ENCODE measurements at places on chromosomes 3 and 15. TPM values are rescaled to one million over a fixed set of nuclear protein-coding genes. Genes with fewer than 3 reads are reported as not detected.

AADAC gene
- 18.8 TPM for total RNA-seq

SH3GL3 gene
- 0.46 TPM for total RNA-seq

ANKRD63 gene
- total RNA-seq, result not detected

ATOSA gene
- 5.3 TPM for total RNA-seq

RBMS3 gene
- 0.58 TPM for total RNA-seq

SOX2 gene
- total RNA-seq, result 0.87 TPM

KLHL6 gene
- total RNA-seq, result not detected

PRR20G gene
- total RNA-seq, result 0.14 TPM

IQCH gene
- total RNA-seq, result 3.5 TPM

GOLGA8R gene
- 0.15 TPM for total RNA-seq

GOLGA6B gene
- not detected for total RNA-seq

SERPINI1 gene
- 1.9 TPM for total RNA-seq

PPP1R14D gene
- 0.28 TPM for total RNA-seq

ANKUB1 gene
- not detected for total RNA-seq

FBXO40 gene
- not detected for total RNA-seq

GRAMD2A gene
- not detected for total RNA-seq

ALDH1A3 gene
- total RNA-seq, result 26.0 TPM

TNFSF10 gene
- total RNA-seq, result not detected

GATA2 gene
- total RNA-seq, result 5.4 TPM

LDHAL6B gene
- total RNA-seq, result not detected

VGLL3 gene
- 8.8 TPM for total RNA-seq

GLCE gene
- total RNA-seq, result 21.8 TPM

REC114 gene
- not detected for total RNA-seq

HMCES gene
- 41.8 TPM for total RNA-seq

PRTG gene
- 9.6 TPM for total RNA-seq

SERPINI2 gene
- not detected for total RNA-seq

IMPG2 gene
- not detected for total RNA-seq

SPTBN5 gene
- 0.22 TPM for total RNA-seq

CHST13 gene
- 1.1 TPM for total RNA-seq

GOLGA8M gene
- total RNA-seq, result 0.10 TPM

FRMD5 gene
- total RNA-seq, result 4.6 TPM

MASP1 gene
- total RNA-seq, result not detected

GOLGA8S gene
- 0.09 TPM for total RNA-seq

MESP2 gene
- total RNA-seq, result 0.62 TPM

PCOLCE2 gene
- total RNA-seq, result 33.5 TPM

ZBTB20 gene
- total RNA-seq, result 1.1 TPM

DPPA2 gene
- not detected for total RNA-seq

CASR gene
- total RNA-seq, result not detected

ATP13A5 gene
- total RNA-seq, result not detected

SCAMP5 gene
- 11.2 TPM for total RNA-seq

FILIP1L gene
- 0.24 TPM for total RNA-seq

MYH15 gene
- total RNA-seq, result 0.30 TPM

KCNMB3 gene
- 1.3 TPM for total RNA-seq

SLC28A2 gene
- total RNA-seq, result not detected

NANOGP8 gene
- not detected for total RNA-seq

GNAT1 gene
- total RNA-seq, result not detected

VEPH1 gene
- total RNA-seq, result not detected

POTEB gene
- not detected for total RNA-seq

GOLGA6A gene
- total RNA-seq, result 0.08 TPM

SEC22A gene
- total RNA-seq, result 11.8 TPM

CEP63 gene
- 13.4 TPM for total RNA-seq
